ENCODE measurements at places on chromosomes 1 and 21. TPM values are rescaled to one million over a fixed set of nuclear protein-coding genes. Genes with fewer than 3 reads are reported as not detected.

The SYT6 gene
- total RNA-seq, result not detected

The SDC3 gene
- total RNA-seq, result 12.0 TPM

The GPATCH2 gene
- total RNA-seq, result 18.9 TPM

The KCND3 gene
- total RNA-seq, result under 0.01 TPM

The LCE6A gene
- not detected for total RNA-seq

The LYPD8 gene
- not detected for total RNA-seq

The OR2G3 gene
- not detected for total RNA-seq

The BSND gene
- not detected for total RNA-seq

The ERVH48-1 gene
- total RNA-seq, result not detected

The TESK2 gene
- total RNA-seq, result 2.4 TPM

The ANKRD34A gene
- total RNA-seq, result 0.20 TPM

The SYCP1 gene
- total RNA-seq, result not detected

The INAVA gene
- total RNA-seq, result not detected

The NGF gene
- not detected for total RNA-seq

The NEK2 gene
- total RNA-seq, result 19.7 TPM

The AK5 gene
- 2.5 TPM for total RNA-seq

The GIPC2 gene
- 26.1 TPM for total RNA-seq

The RPTN gene
- total RNA-seq, result not detected

The HPDL gene
- total RNA-seq, result 7.2 TPM

The BRDT gene
- not detected for total RNA-seq

The TAS1R2 gene
- total RNA-seq, result not detected

The B3GALT5 gene
- total RNA-seq, result not detected

The PATJ gene
- 2.9 TPM for total RNA-seq

The DTL gene
- total RNA-seq, result 24.5 TPM

The DMRTA2 gene
- total RNA-seq, result not detected

The CCDC190 gene
- 3.8 TPM for total RNA-seq

The TMEM240 gene
- total RNA-seq, result 2.2 TPM

The NBPF20 gene
- total RNA-seq, result 2.2 TPM

The ACTA1 gene
- not detected for total RNA-seq

The RAB4A gene
- total RNA-seq, result 26.5 TPM

The NCAM2 gene
- 0.40 TPM for total RNA-seq

The HAO2 gene
- total RNA-seq, result not detected

The KRTAP12-2 gene
- not detected for total RNA-seq

The LCE3E gene
- not detected for total RNA-seq

The FAM78B gene
- total RNA-seq, result 0.13 TPM

The LDLRAP1 gene
- 13.1 TPM for total RNA-seq

The OLFM3 gene
- total RNA-seq, result not detected

The S100A8 gene
- total RNA-seq, result not detected

The DNASE2B gene
- total RNA-seq, result not detected

The IFI16 gene
- 117 TPM for total RNA-seq

The DPT gene
- not detected for total RNA-seq

The PTGER3 gene
- not detected for total RNA-seq

The PGLYRP3 gene
- not detected for total RNA-seq

The SELP gene
- 1.8 TPM for total RNA-seq

The PCAT6 gene
- total RNA-seq, result 0.26 TPM

The AHCYL1 gene
- total RNA-seq, result 79.5 TPM

The RASSF5 gene
- total RNA-seq, result 0.25 TPM

The SEMA4A gene
- total RNA-seq, result 0.42 TPM

The UBQLN4 gene
- total RNA-seq, result 16.2 TPM

The ALDH9A1 gene
- 79.9 TPM for total RNA-seq

The PTGFR gene
- 0.13 TPM for total RNA-seq

The KRTAP21-2 gene
- total RNA-seq, result not detected

The ASCL5 gene
- total RNA-seq, result not detected

The TRIM67 gene
- not detected for total RNA-seq

The CR1L gene
- not detected for total RNA-seq

The ZNF593OS gene
- total RNA-seq, result not detected

The PERM1 gene
- total RNA-seq, result not detected
